ENCODE measurements at places on chromosomes 4 and X. TPM values are rescaled to one million over a fixed set of nuclear protein-coding genes. Genes with fewer than 3 reads are reported as not detected.

DNA sequence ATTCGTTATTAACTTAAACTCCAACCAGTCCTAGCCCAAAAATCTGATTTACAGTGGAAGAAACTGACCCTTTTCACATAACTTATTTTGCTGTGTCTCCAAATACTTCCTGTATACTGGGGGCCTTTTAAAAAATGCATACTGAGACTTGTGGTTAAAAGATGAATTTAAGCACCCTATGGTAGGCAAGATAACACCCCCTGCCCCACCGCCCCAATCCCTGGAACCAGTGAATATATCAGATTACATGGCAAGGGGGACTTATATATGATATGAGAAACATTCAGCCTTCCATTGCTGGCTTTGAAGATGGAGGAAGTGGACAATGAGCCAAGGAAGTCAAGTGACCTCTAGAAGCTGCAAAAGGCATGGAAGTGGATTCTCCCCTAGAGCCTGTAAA is 3.1 kb upstream of the CLCN3 start:
- no peak for DNase-seq

DNA sequence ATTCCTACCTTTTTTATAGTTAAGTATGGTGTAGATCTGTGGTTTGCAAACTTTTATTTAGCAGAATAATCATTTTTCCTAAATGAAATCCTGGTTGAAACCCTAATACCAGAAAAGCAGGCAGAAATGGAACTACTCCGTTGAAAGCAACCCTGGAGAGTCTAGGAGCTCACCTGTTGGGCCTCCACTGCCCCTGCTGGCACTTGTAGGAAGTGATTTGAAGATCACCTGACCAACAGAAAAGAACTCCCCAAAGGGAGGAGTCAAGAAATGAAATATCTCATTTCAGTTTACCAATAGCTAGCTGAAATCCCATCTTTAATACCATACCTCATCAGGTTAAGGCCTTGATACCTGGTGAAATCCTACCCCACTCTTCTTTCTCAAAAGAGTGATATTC is 277.1 kb downstream of the KLHL13 start:
- no peak for DNase-seq

DNA sequence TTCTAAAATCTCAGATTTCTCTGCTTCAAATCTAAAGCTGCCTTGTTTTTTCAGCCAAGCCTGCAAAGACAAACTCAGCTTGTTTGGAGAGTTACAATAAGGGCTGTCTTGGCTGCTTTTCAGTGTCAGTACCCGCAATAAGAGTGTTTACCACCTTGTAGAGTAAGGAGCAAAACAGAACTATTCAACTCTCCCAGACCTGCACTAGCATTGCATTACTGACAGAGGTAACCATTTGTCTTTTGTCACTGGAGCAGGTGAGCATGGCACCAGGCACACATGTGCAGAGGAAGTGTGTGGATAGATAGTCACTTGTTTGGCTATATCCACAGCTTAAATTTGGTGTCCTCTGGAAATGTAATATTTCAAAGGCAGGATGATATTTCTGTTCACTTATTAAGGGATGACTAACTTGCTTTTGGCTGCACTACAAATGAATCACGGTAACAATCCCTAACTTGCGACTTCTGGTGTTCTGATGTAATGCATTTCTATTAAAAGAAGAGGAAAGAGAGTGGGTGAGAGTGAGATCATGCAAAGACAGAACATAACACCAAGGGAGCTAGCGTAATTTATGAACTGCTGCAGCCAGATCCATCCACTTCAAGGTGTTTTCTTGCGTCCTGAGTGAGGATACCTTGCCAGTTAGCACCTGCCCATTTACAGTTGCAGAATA is 38.6 kb downstream of the PTCHD1 start:
- no peak for DNase-seq

DNA sequence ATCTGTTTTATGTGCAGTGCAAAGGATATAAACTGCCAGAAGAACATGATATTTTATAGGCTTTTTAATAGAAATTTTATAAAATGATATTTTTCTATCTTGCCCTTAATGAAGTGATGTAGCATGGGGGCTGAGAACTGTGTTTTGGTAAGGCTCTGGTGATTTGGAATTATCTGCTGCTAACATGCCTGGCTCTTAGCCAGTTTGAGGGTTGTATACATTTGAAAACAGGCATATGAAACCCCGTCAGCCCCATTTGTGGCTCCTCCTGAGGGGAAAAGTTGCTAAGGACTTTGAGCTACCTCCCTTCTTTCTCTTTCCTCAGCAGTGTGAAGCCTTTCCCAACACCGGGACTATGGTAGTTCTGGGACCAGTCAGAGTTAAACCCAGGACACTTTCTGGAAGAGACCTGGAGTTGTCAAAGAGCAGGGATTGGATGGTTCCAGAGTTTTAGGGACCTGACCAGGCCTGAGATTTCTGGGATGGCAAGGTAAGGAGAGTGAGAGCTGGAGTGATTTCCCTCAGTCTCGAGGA is 4.7 kb downstream of the SFRP2 start:
- no peak for DNase-seq

GRCh38 chr4:29453303-29453820 is 1266.8 kb upstream of the PCDH7 start:
- DNase-seq = no peak

- no peak for DNase-seq
Measured at GRCh38 chr4:1216869-1217294, 32.0 kb downstream of the CTBP1 start.

DNA sequence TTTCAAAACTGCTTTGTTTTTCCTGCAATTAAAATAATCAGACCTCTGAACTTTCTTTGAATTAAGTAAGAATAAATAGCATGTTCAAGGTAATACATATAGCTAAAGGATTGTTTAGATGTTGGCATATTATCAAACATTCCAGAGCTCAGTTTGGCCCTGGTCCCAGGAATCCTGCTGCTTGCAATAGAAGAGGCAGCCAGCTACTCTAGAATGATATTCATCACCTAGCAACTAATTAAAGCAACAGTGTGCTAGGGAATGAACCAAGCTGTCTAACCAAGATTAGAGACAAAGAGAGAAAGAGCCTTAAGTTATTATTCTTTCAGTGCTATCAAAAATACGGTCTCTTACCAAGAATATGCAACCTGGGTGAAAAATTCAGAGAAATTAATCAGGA is 460.9 kb downstream of the GABRG1 start:
- no peak for DNase-seq

- no peak for DNase-seq
Measured at GRCh38 chr4:112182604-112183003, 37.4 kb downstream of the FAM241A start.

DNA sequence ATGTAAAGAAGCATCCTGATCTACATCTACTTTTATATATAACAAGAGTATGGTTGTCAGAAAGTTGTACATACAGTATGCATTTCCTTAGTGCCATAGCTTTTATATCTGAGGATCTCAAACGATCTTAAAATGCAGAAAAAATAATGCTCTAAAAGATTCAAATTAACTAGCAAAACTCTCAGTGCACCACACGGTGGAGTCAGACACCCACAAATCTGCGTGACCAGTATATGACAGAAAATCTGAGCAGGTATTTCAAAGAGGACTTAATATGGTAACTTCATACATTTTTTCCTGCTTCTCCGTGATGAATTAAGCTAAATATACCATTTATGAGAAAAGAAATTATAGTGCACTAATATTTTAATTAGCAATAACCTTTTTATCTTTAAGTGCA is 803.0 kb downstream of the DMD start:
- DNase-seq = no peak

DNA sequence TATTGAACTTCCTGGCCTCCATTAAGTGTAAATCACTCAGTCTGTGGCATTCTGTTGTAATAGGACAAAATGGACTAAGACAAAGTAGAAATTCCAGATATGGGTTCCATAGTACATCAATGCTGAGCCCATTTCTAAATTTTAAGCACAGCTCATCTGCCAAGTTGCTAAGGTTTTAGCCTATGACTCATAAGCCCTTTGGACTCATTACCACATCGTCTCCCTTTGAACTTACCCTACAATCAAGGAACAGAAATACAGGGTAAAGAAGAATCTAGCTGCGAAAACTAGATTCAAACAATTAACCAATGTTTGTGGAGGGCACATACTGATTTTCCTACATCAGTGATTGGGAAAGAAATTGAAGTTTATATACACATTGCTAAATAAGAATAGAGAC is 31.8 kb downstream of the NAA11 start:
- DNase-seq = no peak

GRCh38 chrX:131405497-131405896 is 116.4 kb upstream of the IGSF1 start:
- DNase-seq = no peak

- no peak for DNase-seq
Measured at GRCh38 chrX:117568238-117568637, 548.4 kb downstream of the KLHL13 start.

DNA sequence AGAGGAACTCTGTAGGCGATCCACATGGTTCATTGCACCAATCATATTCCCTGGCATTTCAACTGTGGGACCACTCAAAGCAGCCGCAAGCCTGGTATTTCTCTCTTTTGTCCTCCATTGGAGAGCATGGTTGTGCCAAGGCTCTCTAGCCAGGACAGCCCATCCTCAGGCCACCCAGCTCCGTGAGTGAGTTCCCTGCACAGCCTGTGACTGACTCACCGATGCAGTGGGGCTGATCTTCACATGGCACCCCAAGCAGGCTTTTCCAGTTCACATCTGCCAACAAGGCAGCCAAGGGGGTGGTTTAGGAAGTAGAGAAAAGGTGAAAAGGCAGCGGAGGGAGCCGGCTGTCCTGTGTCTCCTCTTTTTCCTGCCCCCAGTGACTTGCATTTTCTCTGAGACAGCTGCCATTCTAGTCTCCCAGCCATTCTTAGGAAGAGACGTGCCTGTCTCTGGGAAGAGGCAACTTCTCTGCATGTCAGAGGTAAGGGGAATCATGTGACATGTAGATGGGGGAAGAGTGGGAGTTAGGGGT is 69.2 kb downstream of the MID1IP1 start:
- DNase-seq = no peak

ATP1B4 gene
- 1.4 TPM for total RNA-seq

HSFX3 gene
- total RNA-seq = not detected

Data from right atrium auricular region (tissue), 2 donors.